ENCODE measurements at places on chromosomes 16 and 17. TPM values are rescaled to one million over a fixed set of nuclear protein-coding genes. Genes with fewer than 3 reads are reported as not detected.

Gene VTN
- 0.18 TPM for total RNA-seq

Gene ADAD2
- not detected for total RNA-seq

Gene WNT9B
- not detected for total RNA-seq

Gene CDRT15L2
- not detected for total RNA-seq

Gene GP1BA
- not detected for total RNA-seq

Gene CX3CL1
- total RNA-seq = under 0.01 TPM

Gene TLCD1
- total RNA-seq = 3.6 TPM

Gene STARD3
- 8.1 TPM for total RNA-seq

Gene PLLP
- total RNA-seq = not detected

Gene E4F1
- total RNA-seq = 13.1 TPM

Gene TMEM98
- total RNA-seq = 173 TPM

Gene HS3ST3A1
- 7.5 TPM for total RNA-seq

Gene CCT6B
- total RNA-seq = 1.7 TPM

Data from IMR-90 (cell line).